ENCODE measurements at places on chromosomes 1 and 21.

- no peak for DNase-seq
Observed at GRCh38 chr1:204799630-204800029, 71.0 kb upstream of the NFASC start.

- DNase-seq = no peak
Observed at GRCh38 chr1:34037856-34038255, 127.2 kb downstream of the CSMD2 start.

DNA sequence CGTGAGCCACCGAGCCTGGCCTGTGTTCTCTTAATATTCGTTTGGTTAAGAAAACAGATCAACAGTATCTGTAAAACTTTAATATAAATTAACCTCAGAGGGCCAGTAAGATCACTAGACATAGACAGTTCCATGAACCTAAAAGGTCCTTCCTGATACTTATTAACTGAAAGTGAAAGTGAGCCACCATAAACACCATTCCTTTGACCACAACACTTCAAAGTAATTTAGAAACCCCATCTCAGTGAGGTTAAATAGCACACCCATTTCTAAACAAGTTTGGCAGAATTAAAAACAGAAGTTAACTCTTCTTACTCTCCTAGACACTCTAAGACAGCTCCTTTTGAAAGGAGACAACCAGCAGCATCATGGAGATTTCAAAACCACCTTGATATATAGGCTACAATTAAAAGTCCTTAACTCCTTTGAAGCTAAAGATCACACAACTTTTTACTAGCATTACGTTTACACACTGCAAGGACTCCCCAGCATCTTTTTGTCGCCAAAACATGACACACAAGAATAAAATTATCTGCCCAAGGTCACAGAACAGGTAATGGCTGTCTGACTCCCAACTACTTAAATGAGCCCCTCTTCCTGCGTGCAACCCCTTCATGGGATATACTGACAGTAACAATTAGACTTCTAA, 2.2 kb downstream of the RNF19B start:
- no peak for DNase-seq

DNA sequence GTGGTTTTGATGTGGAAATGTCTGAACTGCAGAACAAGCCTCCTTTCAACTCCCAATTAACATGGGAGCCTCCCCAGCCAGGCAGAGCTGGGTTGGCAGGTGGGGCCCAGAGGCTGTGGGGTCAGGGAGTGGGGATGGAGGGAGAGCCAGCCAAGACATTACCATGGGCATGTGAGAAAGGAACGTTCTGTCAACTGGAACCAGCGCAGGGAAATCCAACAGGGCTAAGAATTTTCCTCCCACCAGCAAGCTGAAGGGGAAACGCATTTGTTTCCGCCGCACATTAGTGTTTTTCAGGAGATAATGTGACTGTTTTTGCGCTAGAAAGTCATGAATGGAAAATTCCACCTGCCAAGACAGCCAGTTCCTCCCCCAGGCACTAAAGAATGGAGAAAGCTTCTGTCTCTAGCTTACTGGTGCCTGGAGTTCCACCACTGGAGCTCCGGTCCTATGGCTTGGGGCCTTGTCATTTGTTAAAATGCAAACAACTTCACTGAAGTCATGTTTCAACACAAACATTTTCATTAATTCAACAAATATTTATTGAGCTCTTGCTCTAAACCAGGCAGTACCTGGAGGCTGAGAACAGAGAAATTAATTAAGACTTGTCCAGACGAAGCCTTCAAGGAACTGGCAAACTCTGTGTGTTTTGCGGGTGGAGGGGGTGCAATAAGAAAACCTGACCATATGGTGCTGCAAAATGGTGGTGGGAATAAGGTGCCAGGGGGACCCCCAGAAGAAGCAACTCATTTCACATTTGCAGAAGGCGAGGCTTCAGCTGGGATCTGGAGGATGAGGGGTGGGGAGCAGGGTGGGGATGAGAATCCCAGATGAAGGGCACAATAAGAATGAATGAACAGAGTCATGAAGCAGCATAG, 305.1 kb downstream of the MATN1 start:
- no peak for DNase-seq

- DNase-seq = no peak
Observed at GRCh38 chr1:32741413-32742198, 39.0 kb upstream of the SYNC start.

DNA sequence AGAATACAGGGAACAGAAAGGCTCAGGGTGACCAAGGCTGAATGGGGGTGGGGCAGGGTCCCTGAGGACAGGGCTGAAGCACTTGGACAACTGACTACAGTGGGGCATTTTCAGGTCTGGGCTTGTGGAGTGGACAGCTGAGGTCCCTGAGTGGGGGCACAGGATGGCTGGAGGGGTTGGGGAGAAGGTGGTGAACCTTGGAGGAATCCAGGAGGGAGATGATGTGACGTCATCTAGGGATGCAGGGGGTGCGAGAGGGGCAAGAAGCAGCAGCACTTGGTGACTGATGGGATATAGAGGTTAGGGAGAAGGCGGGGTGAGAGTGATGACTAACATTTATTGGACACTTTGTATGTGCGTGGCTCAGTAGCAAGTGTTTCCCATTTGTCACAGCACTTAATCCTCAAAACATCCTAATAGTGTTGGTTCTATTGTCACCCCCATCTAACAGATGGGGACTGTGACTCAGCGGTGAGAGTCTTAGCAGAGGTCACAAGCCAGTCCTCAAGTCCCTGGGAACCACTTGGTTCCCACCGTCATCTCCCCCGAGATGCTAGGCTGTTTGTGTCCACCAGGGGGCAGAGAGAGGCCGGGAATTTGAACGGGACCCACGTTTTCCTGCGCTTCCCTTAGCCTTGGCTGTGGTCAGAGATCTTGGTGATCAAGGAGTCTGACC, 27.9 kb upstream of the BMP8B start:
- DNase-seq = peak; percentile 76

GRCh38 chr1:195200772-195201171, 1407.5 kb downstream of the KCNT2 start:
- no peak for DNase-seq

DNA sequence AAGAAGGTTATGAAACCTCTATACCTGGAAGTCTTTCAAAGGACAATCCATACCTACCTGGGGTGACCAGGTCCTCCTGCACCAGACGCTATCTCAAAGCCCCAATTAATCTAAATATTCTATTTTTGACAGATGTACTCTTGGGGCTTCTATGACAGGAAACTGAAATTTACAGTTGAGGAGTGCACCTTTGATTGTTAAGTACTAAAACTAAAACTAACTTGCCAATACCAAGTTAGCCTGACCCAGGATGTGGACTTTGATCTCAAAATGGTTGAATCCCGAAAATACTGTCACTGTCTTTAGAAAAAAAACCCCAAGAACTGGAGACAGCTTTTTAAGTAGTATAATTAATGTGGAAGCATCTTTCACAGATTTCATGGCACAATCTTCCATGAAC, 162.4 kb downstream of the TTLL7 start:
- DNase-seq = no peak

DNA sequence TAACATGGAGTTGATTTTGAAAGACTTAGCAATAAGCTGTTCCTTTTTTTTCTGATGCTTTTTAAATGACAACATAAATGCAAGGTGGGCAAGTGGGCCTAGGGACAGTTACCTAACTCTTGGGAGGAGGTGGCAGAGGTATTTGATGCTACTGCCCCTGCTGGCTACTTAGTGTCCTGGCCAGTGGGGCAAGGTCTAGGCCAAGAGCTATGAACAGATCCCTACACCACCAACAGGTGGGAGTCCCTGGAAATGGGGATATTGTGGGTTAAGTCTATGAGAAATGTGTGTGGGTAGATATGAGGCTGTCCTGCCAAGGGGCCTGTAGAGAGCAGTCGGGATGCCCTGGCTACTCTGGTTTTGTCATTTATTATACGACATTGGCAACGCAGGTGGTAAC, 31.3 kb upstream of the B3GALT5 start:
- no peak for DNase-seq

DNA sequence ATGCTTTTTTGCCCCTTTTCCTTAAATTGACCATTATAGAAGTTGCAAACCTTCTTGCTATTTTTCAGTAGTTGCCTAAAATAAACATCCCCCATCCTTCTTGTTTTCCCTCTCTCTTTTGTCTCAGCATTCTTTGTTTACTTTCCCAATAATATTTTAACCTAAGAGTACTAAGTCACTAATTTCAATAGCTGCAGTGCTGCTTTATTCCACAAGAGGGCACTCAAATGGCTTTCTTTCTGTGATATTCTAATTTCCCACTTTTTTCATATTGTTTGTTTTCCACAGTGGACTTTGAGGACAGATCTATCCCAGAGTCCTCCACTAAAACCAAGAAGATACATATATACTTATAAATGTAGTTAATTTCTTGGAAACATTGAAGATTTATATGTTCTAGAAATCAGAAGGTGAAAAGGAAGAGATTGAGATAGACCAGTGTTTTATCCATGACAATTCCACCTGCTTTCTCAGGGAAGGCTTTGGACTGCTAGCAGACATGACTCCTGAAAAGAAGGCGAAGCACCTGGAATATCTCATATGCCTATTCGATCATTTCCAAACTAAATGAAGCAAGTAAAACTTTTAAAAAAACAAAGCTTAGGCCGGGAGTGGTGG, 104.8 kb upstream of the GRIK1 start:
- peak; percentile 45 for DNase-seq

DNA sequence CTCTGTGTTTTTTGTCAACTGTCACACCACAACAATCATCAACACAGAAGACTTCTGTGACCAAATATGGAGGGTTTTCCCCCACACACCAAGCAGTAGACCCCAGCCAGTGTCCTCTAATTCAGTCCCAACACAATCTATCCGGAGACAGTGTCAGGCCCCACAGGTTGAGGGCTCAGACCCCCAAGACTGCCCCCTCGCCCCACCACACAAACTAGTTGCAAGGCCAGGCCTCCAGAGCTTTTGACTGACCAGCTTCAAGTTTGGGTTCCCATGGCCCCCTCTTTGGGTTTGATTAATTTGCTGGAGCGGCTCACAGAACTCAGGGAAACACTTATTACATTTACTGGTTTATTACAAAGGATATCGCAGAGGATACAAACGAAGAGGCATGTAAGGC, 37.2 kb downstream of the NEK2 start:
- DNase-seq = no peak

GRCh38 chr1:160748181-160748877, 9.3 kb downstream of the SLAMF7 start:
- peak; percentile 45 for DNase-seq

DNA sequence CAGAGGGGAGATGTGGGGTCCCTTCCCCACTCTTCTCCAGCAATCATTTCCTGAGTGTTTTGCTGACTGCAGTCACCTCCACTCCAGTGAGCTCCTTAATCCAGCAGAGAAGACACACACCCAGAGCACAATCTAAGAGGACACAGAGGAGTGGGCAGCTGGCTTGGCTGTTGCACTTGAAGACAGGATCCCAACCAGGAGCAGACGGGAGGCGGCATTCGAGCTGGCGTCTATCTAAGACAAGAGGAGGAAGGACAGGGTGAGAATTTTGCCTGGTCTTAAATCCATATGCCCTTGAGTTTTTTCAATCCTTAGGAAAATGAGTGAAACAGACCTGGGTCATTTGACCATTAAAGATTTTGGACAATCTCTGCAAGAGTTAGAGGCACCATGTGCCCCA, 56.1 kb upstream of the SIM2 start:
- DNase-seq = no peak

DNA sequence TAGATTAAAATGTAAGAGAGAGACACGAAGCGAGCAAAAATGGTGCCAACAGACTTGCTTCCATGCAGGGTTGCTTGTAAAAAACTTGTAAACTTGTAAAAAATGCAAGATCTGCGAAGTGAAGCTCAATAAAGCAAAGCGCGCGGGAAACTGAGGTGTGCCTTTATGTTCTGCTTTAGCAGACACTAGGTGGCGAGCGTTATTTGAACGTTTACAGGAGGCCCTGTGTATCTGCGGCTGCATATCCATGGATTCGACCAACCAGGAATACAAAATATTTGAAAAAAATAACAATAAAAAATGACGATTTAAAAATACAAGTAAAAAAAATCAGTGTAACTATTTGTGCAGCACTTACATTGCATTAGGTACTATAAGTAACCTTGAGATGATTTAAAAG, 1.5 kb downstream of the UBE2G2 start:
- DNase-seq = peak; percentile 71

GRCh38 chr21:45078371-45078770, 4.0 kb downstream of the ADARB1 start:
- no peak for DNase-seq

- no peak for DNase-seq
Observed at GRCh38 chr1:240508201-240508600, 103.8 kb downstream of the GREM2 start.

- no peak for DNase-seq
Observed at GRCh38 chr1:21668951-21669257, 253 bp downstream of the RAP1GAP start.

- no peak for DNase-seq
Observed at GRCh38 chr1:45123358-45123757, 83.0 kb downstream of the ZSWIM5 start.

DNA sequence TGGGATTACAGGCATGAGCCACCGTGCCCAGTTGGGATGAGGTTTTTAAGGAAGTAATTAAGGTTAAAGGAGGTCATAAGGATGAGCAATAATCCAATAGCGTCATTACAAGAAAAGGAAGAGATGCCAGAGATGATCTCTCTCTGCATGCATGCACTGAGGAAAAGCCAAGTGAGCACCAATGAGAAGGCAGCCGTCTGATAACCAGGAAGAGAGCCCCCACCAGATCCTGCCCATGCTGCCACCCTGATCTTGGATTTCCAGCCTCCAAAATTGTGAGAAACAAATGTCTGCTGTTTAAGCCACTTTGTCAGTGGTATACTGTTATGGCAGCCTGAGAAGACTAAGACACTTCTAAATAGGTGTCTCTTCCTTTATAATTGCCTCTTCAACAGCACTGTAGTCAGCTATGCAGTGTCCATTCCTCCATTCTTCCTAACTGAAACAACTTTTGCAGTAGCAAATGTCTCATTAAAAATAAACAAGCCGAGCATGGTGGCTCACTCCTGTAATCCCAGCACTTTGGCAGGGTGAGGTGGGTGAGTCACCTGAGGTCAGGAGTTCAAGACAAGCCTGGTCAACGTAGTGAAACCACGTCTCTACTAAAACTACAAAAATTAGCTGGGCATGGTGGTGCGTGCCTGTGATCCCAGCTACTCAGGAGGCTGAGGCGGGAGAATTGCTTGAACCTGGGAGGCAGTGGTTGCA, 216.2 kb upstream of the RUNX1 start:
- DNase-seq = no peak

DNA sequence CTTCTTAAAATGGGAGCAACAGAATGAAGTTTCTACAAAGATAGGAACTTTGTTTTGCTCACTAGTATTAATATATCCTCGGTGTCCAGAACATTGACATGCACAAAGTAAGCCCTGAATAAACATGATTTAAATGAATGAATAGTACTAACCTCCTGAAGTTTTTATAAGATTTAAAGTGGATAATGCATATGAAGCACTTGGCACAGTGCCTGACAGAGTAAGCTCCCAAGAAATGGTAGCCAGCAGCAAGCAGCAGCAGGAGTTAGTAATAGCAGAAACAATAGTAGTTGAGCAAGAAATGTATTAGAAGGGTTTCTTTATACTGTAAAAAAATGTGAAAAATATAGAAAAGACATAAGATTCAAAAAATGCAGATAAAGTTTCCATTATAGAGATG, 258.1 kb upstream of the C1orf87 start:
- peak; percentile 42 for DNase-seq

Data from A673 (cell line).